ENCODE measurements at places on chromosomes 13 and 19. TPM values are rescaled to one million over a fixed set of nuclear protein-coding genes. Genes with fewer than 3 reads are reported as not detected.

- peak overlapping the region; percentile 53 for H3K4me3 ChIP-seq
- no peaks in the 10 kb centered on the region for H3K27me3 ChIP-seq
- H3K36me3 ChIP-seq: peaks cover 2% of the 10 kb centered on the region
- peaks cover 2% of the 10 kb centered on the region for H3K4me1 ChIP-seq
- no peak for DNase-seq
- H3K27ac ChIP-seq: peak overlapping the region; percentile 40
These were observed 1.2 kb downstream of the TNFRSF19 start for GRCh38 chr13:23571431-23571830.

DNA sequence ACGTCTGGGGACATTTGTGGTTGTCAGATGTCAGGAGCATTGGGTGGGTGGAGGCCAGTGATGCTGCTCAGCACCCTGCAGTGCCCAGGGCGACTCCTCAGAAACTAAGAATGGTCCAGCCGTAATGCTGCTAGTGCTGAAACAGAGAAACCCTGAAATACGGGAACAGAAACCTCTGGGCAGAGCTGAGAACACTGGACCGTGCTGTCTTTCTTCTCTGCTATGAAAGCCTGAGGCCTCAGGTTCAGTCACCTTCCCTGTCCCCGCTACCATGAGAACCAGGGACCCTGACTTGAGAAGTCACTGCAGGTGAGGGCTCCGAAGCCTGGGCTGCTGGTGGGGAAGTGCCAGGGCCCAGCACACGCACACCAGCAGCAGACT lies 13.4 kb downstream of the CAPS start:
- no peak for DNase-seq
- peaks cover 1% of the 10 kb centered on the region for H3K4me1 ChIP-seq
- no peaks in the 10 kb centered on the region for H3K27me3 ChIP-seq
- no peak overlapping the region for H3K4me3 ChIP-seq
- peaks cover 89% of the 10 kb centered on the region for H3K36me3 ChIP-seq
- no peak overlapping the region for H3K27ac ChIP-seq

- no peak overlapping the region for H3K4me3 ChIP-seq
- H3K27me3 ChIP-seq: no peaks in the 10 kb centered on the region
- H3K27ac ChIP-seq: no peak overlapping the region
- peaks cover 3% of the 10 kb centered on the region for H3K4me1 ChIP-seq
These were observed 53.5 kb upstream of the PCDH9 start for GRCh38 chr13:67283637-67284036.

- H3K4me1 ChIP-seq: no peaks in the 10 kb centered on the region
- no peak for DNase-seq
- H3K27me3 ChIP-seq: peaks cover 25% of the 10 kb centered on the region
- H3K27ac ChIP-seq: no peak overlapping the region
These were observed 18.0 kb downstream of the FAM124A start for GRCh38 chr13:51240178-51240577.

GRCh38 chr13:102784483-102784882 lies 10.9 kb upstream of the TEX30 start:
- no peaks in the 10 kb centered on the region for H3K4me1 ChIP-seq
- no peak overlapping the region for H3K4me3 ChIP-seq
- no peak overlapping the region for H3K27ac ChIP-seq
- H3K27me3 ChIP-seq: no peaks in the 10 kb centered on the region
- no peak for DNase-seq
- H3K36me3 ChIP-seq: peaks cover 6% of the 10 kb centered on the region

GRCh38 chr13:50842251-50842989 lies 1.1 kb downstream of the DLEU7 start:
- peaks cover 40% of the 10 kb centered on the region for H3K27me3 ChIP-seq
- no peaks in the 10 kb centered on the region for H3K4me1 ChIP-seq
- no peaks in the 10 kb centered on the region for H3K36me3 ChIP-seq
- DNase-seq: no peak

- no peaks in the 10 kb centered on the region for H3K36me3 ChIP-seq
- H3K4me1 ChIP-seq: peaks cover 4% of the 10 kb centered on the region
- peaks cover 34% of the 10 kb centered on the region for H3K27me3 ChIP-seq
- no peak overlapping the region for H3K4me3 ChIP-seq
These were observed 117.7 kb upstream of the GJB6 start for GRCh38 chr13:20349564-20350381.

DNA sequence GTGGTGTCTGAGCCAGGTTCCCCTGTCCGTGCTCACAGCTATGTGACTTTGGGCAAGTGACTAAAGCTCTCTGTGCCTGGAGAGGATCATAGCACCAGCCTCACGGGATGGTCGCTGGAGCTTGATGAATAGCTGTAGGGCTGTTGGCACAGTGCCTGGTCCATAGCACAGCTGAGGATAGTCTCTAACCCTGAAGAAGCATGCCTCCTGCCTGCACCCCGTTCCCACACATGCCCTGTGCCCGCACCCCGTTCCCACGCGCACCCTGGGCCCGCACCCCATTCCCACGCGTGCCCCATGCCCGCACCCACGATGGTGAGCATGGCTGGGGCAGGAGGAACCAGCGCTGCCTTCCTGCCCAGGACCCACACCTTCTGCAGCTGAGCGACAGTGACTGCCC lies 63.7 kb upstream of the F7 start:
- H3K36me3 ChIP-seq: no peaks in the 10 kb centered on the region
- no peak for DNase-seq
- peaks cover 48% of the 10 kb centered on the region for H3K27me3 ChIP-seq

The LILRA2 gene
- not detected for total RNA-seq

The KLF2 gene
- total RNA-seq: 3.3 TPM

The TRPC4 gene
- total RNA-seq: 5.3 TPM

The URAD gene
- not detected for total RNA-seq

Data from IMR-90 (cell line).